ENCODE measurements at places on chromosomes 4 and X.

- DNase-seq, result no peak
Observed at GRCh38 chr4:2179717-2180116, 62.2 kb downstream of the HAUS3 start.

DNA sequence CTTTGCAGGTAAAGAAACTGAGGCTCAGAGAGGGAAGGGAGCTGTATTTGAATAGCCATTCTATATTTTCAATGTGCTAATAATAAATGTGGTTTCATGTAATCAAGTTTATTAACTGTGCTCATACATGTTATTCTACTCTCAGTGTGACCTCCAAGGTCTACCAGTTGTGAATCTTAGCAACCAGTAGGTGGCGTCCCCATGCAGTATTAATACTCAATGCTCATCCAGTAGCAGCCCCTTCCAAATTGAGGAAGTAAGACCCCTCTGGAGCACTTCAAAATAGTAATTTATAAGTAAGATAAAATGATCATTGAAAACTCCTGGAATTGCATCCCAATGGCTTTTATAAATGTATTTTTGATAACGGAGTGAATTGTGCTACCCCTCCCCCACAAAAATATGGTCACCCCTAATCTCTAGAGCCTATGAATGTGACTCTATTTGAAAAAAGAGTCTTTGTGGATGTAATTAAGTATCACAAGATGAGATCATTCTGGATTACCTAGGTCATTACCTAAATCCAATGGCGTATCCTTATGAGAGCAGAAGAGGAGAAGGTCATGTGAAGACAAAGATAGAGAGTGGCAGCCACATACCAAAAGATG is 20.4 kb upstream of the SEPSECS start:
- peak; percentile 43 for DNase-seq

DNA sequence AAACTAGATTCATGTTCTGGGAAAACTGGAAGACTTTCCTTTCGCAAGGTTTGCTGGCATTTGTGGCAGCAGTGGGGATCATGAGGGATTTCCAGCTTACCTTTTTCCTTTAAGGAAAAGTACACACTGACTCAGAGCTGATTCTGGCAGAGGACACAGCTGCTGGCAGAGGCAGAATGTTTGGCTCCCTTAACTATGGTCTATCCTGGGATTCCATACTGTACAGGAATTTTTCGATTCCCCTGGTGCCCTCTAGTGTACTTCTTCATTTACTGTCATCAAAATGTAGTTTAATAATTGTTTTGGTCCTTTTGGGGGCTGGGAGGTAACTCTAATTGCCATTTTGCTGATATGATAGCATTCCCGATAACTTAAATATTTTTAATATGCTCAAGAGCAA is 152.7 kb downstream of the GABRG1 start:
- no peak for DNase-seq

- no peak for DNase-seq
Observed at GRCh38 chr4:8709729-8710360, 117.3 kb downstream of the CPZ start.

Measured in eye (tissue), 1 donor.